ENCODE measurements at places on chromosomes 12 and 14. TPM values are rescaled to one million over a fixed set of nuclear protein-coding genes. Genes with fewer than 3 reads are reported as not detected.
A peak's percentile ranks its signal among the peaks of the same experiment; 100 is the strongest.

DNA sequence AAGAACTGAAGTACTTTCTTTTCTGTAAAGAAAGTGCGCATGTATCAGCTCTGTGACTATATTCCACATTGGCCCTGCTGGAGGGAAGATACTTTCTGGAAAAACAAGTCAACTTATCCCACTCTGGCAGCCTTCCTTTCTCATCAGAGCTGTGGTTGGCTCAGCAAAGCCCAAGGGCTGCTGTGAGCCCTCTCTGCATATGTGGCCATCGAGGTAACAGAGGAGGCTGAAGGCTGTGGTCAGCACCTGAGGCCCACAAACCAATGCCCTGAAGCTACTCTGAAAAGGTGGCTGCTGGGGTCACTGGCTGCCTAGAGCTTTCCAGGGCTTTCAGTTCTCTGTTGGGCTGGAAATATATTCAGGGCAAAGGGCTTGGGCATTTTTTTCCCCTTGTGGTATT is 70.8 kb upstream of the IGF1 start:
- DNase-seq, result no peak
- no peaks in the 10 kb centered on the region for H3K27me3 ChIP-seq
- H3K4me3 ChIP-seq, result no peak overlapping the region

DNA sequence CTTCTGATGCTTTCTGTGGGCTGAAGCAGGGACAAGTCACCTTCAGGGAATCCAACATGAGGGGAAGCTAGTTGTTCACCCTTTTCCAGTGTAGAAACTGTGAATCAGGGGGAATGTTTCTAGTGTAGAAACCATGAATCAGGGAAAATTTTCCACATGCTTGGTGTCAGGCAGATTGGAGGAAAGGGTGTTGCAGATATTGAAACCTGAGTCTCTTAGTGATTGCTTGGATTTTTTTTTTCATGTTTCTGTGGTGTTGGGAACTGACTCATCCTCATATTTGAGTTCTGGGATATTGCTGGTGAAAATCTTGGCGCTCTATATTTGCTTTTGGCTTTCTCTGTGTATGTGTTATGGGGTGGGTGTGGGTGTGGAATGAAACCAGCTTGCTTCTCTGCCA is 144.5 kb upstream of the FBXO33 start:
- no peak for DNase-seq
- H3K4me1 ChIP-seq, result no peaks in the 10 kb centered on the region
- no peaks in the 10 kb centered on the region for H3K27me3 ChIP-seq
- H3K36me3 ChIP-seq, result no peaks in the 10 kb centered on the region

DNA sequence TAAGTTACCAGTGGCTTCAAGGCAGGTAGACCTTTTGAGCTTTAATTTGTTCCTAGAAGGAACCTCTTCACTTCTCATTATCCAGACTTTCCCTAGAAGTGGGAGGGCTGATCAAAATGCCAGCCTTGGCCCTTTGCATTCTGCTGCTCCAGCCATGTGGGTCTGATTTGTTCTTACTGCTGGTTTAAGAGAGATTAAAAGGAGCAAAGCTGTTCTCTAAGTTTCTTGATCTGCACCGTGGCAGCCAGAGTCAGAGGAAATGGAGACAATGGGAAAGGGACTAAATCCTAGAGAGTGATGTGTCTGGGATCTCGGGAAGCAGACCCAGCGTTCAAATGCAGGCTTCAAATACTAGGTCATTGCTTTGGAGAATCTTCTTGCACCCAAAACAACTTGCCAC is 759.7 kb downstream of the DIO2 start:
- no peaks in the 10 kb centered on the region for H3K4me1 ChIP-seq
- H3K27me3 ChIP-seq, result no peaks in the 10 kb centered on the region
- no peak overlapping the region for H3K4me3 ChIP-seq
- no peaks in the 10 kb centered on the region for H3K36me3 ChIP-seq

GRCh38 chr14:50014809-50015430 is 101.5 kb downstream of the VCPKMT start:
- DNase-seq, result no peak
- no peak overlapping the region for H3K4me3 ChIP-seq
- no peaks in the 10 kb centered on the region for H3K4me1 ChIP-seq
- H3K27ac ChIP-seq, result no peak overlapping the region
- H3K36me3 ChIP-seq, result no peaks in the 10 kb centered on the region
- no peaks in the 10 kb centered on the region for H3K27me3 ChIP-seq

DNA sequence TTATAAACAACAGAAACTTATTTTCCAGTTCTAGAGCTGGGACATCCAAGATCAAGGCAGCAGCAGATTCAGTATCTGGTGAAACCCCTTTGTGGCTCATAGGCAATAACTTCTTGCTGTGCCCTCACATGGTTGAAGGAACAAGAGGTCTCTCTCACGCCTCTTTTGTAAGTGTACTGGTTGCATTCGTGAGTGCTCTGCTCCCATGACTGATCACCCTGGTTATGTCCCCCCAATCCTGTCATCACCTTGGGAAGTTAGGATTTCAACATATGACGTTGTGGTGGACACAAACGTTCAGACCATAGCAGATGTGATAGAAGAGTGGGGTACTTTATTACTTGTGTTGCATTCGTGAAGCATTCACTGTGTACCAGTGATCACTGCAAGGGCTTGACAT is 184.0 kb downstream of the SRGAP1 start:
- no peaks in the 10 kb centered on the region for H3K36me3 ChIP-seq
- H3K4me3 ChIP-seq, result no peak overlapping the region
- H3K4me1 ChIP-seq, result no peaks in the 10 kb centered on the region
- H3K27ac ChIP-seq, result no peak overlapping the region
- DNase-seq, result no peak
- no peaks in the 10 kb centered on the region for H3K27me3 ChIP-seq

DNA sequence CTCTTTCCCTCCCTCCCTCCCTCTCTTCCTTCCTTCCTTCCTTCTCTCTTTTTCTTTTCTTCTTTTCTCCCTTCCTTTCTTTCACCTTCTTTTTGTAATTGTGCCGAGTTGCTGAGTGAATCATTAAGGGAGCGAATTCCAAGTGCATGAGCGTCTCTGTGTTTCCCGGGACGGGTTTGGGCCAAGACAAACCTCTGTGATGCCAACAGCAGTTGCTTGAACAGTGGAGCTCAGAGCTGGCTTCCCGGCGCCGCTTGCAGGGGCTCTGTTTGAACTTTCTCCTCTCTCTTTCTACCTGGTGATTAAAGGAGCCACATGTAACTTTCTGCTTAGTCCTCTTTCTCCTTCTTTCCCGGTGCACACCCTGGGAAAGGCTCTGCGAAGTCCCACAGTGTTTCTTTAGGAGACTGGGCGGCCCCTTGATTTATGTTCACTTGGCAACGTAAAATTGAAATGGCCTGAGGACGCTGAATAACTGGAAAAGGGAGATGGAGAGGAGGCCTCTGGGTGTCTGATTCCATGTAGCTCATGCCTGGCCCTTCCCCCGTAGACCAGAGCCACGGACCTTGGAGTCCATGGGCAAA is 33.7 kb upstream of the MAP1LC3B2 start:
- H3K27me3 ChIP-seq, result no peaks in the 10 kb centered on the region
- peak overlapping the region; percentile 68 for H3K27ac ChIP-seq
- peaks cover 9% of the 10 kb centered on the region for H3K4me1 ChIP-seq
- peak; percentile 84 for DNase-seq

DNA sequence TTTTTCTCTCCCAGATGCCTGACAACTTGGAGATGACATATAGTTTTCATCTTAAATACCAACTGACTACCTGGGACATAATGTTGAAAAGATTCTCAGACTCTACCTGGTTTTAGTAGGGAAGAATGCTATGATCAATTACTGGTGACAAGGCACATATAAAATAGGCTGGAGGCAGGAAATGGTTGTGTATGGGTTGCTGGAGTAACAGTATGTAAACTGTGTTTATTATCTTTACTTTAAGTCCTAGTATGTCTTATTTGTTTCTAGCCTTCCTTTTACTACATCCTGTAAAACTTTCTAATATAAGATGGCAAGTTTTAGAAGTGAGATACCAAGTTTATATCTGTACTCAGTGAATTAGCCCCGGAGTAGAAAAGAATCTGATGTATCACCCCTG is 98.1 kb downstream of the NUBPL start:
- H3K4me1 ChIP-seq, result no peaks in the 10 kb centered on the region
- no peak for DNase-seq
- no peak overlapping the region for H3K4me3 ChIP-seq
- H3K36me3 ChIP-seq, result no peaks in the 10 kb centered on the region
- H3K27me3 ChIP-seq, result no peaks in the 10 kb centered on the region

GRCh38 chr14:71138448-71139293 is 231.4 kb downstream of the PCNX1 start:
- DNase-seq, result peak; percentile 14
- no peaks in the 10 kb centered on the region for H3K36me3 ChIP-seq
- H3K27me3 ChIP-seq, result no peaks in the 10 kb centered on the region
- H3K27ac ChIP-seq, result no peak overlapping the region

DNA sequence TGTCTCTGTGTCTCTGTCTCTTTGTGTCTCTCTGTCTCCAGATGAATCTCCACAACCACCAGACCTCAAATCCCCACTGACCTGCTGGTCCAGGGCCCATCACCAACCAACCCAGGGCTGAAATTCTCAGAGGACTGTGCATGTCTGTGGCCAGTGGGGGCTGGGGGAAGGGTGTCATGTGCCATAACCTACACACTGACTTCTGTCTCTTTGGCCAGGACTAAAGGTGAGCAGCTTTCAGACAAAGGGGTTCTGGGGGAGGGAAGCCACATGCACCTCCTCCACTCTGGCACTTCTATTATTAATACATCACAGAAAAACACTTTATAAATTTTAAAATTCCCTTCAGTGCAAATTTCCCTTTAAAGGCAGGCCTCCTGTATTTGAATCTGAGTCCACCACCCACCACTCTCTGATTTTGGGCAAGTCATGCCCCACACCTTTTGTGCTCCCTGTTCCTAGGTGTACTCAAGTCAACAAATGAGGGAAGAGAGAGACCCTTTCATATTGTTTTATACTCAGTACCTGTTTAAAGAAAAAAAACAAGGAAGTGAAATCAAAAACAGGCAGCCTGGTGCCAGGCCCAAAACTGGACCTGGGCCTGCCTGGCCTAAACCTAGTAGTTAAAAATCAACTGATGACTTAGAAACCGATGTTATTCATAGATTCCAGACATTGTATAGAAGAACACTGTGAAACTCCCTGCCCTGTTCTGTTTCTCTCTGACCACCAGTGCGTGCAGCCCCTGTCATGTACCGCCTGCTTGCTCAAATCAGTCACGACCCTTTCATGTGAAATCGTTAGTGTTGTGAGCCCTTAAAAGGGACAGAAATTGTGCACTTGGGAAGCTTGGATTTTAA is 80.2 kb downstream of the TUNAR start:
- DNase-seq, result no peak
- H3K4me1 ChIP-seq, result no peaks in the 10 kb centered on the region
- H3K4me3 ChIP-seq, result no peak overlapping the region
- peaks cover 3% of the 10 kb centered on the region for H3K27me3 ChIP-seq
- no peak overlapping the region for H3K27ac ChIP-seq

DNA sequence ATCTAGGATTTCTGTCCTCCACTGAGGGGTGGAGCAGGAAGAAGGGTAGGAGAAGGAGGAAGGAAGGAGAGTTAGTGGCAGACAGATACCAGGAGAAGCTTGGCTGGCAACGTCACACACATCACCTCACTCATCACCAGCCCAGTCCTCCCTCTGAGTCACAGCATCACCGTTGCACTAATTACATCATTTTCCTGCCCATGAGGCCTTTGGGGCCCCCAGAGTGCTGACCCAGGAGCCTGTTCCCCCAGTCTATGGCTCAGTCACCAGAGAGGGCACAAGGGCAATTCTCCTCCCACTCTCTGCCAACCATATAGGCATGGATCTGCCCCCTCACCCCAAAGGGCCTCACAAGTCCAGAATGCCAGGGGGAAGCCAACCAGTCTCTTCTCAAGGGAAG is 4.6 kb downstream of the RND1 start:
- no peaks in the 10 kb centered on the region for H3K36me3 ChIP-seq
- no peak for DNase-seq
- H3K4me3 ChIP-seq, result no peak overlapping the region

- H3K27ac ChIP-seq, result no peak overlapping the region
- no peak overlapping the region for H3K4me3 ChIP-seq
- no peaks in the 10 kb centered on the region for H3K27me3 ChIP-seq
- H3K4me1 ChIP-seq, result no peaks in the 10 kb centered on the region
Observed at GRCh38 chr12:5773550-5773949, 171.5 kb downstream of the ANO2 start.

- no peak overlapping the region for H3K27ac ChIP-seq
- no peaks in the 10 kb centered on the region for H3K36me3 ChIP-seq
- no peak overlapping the region for H3K4me3 ChIP-seq
- H3K27me3 ChIP-seq, result peaks cover 4% of the 10 kb centered on the region
Observed at GRCh38 chr14:101111620-101112290, 208.2 kb upstream of the RTL1 start.

- H3K4me1 ChIP-seq, result no peaks in the 10 kb centered on the region
- H3K36me3 ChIP-seq, result no peaks in the 10 kb centered on the region
- no peak overlapping the region for H3K27ac ChIP-seq
- DNase-seq, result no peak
Observed at GRCh38 chr12:14430394-14430986, 65.0 kb downstream of the ATF7IP start.

DNA sequence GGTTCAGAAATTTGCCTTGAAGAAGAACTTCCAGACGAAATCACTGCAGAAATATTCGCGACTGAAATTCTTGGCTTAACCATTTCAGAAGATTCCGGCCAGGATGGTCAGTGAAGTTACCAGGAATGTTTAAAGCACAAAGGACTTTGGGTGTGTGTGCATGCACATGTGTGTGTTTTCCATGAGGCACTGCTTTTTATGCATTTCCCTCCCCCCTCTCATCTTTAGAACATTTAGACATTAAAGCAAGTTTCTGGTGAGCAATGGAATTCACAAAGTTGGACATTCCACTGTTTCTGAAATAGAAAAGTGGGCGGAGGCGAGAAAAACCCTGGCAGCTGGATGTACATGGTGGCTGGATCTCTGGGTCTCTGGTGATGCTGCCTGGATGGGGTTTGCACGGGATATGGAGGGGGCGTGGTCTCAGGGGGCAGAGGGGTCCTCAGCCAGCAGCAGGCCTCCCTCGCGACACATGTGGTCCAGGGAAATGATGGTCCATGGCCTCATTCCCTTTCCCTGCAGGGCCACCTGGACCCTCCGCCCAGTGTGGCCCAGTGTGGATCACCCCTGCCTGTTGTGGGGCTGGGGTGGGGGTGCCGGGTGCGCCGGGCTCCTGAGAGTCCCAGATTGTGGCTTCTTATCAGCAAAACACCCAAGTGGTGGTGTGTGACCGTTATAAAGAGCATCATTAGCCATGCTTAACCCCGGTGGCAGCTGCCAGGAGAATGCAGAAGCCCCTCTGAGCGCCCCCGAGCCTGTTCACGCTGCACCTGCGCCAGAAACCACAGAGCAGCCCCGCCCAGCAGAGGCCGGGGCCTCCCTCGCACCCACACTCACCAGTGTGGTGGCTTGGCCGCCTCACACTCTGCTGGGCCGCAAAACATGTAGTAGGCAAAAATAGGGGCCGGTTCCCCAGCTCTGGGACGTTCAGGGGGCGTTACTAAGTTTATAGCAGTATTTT is 17.8 kb upstream of the BCL7A start:
- H3K36me3 ChIP-seq, result no peaks in the 10 kb centered on the region
- no peak overlapping the region for H3K4me3 ChIP-seq
- no peaks in the 10 kb centered on the region for H3K4me1 ChIP-seq
- H3K27me3 ChIP-seq, result no peaks in the 10 kb centered on the region
- no peak overlapping the region for H3K27ac ChIP-seq

The FAM177A1 gene
- 89.8 TPM for total RNA-seq

The TAS2R7 gene
- not detected for total RNA-seq

The MAP3K9 gene
- total RNA-seq, result 5.3 TPM

The SEC23A gene
- total RNA-seq, result 102 TPM

The PPP1R1A gene
- total RNA-seq, result 0.87 TPM

The RD3L gene
- not detected for total RNA-seq

The CMA1 gene
- not detected for total RNA-seq

The DYRK2 gene
- 31.9 TPM for total RNA-seq

The MYF6 gene
- 2.5 TPM for total RNA-seq

The PRH2 gene
- 1.8 TPM for total RNA-seq
